ENCODE measurements at places on chromosomes 5 and 9.

GRCh38 chr5:100469767-100470166, 65.4 kb upstream of the FAM174A start:
- no peak for DNase-seq

GRCh38 chr5:55227664-55228430, 732 bp upstream of the MCIDAS start:
- no peak for DNase-seq

DNA sequence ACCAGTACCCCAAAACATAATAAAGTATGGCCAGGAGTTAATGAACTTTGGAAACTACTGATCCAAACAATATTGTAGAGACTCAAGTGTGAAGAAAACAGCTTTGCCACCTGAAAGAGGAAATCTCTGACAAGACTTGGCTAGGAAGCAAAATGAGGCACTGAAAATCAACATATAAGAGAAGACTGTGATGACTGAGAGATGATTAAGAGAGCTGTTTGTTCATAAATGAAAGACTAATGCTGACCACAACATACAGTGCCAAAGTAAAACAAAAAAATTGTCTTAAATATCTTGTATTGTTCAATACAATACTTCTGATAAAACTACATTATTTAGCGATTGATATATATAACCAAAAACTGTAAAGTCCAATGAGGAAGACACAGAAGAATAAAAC, 7.2 kb downstream of the RC3H2 start:
- no peak for DNase-seq

- no peak for DNase-seq
These were observed 57.4 kb upstream of the ANKRD55 start for GRCh38 chr5:56290378-56291078.

DNA sequence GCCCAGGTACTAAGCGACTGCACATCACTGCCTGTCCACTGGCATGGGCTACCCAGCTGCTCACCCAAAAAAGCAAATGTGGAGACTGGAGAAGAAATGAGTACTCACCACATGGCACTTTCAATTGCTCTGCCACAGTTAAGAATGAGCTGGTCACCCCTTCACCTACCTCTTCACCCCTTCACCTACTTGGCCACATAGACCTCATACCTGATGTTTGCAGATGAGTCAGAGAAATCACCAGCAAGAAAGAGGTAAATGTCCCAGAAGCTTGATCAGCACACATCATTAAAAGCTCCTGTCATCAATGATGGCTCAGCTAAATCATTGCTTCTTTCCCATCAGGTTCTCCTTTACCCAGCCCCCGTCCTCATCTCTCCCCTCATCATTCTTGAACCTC, 7.6 kb upstream of the PRUNE2 start:
- DNase-seq = no peak

DNA sequence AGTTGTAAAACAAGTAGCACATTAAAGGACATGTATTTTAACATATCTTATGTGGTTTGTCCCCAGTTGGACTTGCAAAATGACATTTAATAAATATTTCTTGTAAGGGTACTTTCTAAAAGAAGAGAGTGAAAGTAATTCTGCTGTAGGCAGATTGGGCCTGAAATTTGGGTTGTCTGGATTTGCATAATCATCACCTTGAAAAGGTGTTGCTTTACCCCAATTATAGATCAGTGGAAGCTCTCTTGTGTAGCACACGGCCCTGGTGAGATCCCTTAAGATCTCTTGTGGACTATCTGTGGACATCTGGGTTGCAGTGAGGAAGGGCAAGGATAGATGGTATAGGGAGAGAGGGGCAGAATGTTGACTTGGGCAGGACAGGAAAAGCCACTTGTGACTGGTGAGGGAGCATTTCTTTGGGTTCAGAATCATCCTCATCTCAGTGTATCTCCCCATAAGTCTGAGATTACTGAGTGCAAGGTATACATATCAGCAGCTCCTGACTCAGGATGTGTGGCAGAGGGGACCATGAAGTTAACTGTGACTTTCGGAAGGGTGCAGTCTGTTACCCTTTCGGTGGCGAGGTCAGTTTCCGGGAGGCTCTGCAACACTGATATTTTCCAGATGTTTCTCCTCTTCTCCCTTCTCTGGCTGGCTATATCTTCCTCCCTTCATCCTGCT, 2.0 kb upstream of the TNFAIP8 start:
- no peak for DNase-seq

GRCh38 chr5:154871734-154872133, 13.3 kb downstream of the CNOT8 start:
- DNase-seq = no peak

GRCh38 chr5:90606539-90606938, 47.9 kb downstream of the ADGRV1 start:
- DNase-seq = no peak

Measured in central memory CD8-positive, alpha-beta T cell (primary cell).